ENCODE measurements at places on chromosomes 12 and 14.
A peak's percentile ranks its signal among the peaks of the same experiment; 100 is the strongest.

DNA sequence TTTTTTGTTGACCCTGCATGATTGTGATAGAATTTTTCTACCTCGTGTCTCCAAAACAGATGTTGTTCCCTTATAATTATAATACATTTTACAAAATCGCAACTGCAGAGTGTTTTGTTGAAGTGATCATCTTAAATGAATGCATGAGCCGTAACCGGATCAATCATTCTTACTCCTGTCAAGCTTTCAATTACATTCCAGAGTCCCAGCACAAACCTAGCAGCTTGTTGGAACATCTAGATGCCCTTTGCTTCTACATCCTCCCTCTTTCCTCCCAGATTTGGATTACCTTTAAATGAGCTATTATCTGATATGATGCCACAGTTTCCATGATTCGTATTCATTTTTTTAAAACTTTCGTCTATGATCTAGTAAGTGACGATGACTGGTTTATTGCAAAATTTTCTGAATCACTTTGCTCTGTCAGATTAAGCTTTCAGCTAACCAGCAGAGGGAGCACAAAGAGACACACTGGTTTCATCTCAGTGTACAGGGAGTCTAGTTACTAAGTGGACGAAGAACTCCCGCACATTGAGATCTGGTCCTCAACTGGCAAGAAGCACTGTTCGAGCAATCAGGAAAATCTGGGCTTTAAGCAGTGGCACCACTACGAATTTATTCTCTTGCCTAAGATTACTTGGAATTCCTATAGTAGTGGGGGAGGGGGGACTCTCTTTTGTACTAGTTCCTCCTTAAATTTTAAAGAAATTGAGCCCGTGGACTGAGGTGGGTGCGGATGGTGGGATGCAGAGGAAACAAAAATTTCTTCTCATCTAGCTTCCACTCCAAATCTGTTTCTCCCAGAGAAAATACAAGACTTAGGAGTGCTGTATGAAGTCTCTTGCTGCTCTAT is 40.9 kb downstream of the TSHR start:
- DNase-seq, result no peak

- no peak for DNase-seq
Observed at GRCh38 chr12:18284386-18284785, 23.1 kb downstream of the PIK3C2G start.

DNA sequence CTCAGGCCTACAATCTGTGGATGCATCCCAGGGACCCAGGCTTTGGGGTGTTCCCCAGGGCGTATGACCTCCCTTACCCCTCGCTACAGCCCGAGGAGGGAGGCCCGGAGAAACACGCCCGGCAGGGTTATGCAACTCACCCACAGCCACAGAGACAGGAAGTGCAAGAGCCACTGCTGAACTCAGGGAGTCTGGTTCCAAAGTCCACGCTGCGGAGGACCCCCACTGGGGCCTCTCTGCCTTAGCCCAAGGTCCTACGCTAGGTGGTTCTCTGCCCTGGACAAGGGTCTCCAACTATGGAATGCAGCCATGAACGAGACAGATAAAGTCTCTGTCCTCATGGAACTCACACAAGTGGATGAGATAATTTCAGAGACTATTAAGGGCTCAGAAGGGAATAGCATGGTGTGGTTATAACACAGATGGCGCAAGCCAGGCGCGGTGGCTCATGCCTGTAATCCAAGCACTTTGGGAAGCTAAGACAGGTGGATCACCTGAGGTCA is 11.3 kb downstream of the SCARB1 start:
- DNase-seq, result no peak

DNA sequence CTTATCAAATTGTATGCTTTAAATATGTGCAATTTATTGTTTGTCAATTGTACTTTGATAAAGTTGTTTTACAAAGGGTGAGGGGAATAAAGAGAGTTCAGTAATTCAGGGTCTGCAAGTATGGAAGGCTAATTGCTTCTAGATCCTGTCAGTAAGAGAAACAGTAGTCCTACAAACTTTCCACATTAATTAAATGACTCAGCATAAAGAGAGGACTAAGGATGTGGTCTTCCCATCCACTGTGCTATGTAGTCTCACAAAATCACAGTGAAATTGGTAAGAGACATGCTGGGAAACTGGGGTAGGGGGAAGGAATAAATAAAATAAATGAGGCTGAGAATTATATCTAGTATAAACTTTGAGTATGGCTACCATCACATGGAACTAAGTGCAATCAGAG is 130.2 kb upstream of the PKP2 start:
- no peak for DNase-seq

- no peak for DNase-seq
Observed at GRCh38 chr12:9792961-9793617, 32.4 kb upstream of the CD69 start.

DNA sequence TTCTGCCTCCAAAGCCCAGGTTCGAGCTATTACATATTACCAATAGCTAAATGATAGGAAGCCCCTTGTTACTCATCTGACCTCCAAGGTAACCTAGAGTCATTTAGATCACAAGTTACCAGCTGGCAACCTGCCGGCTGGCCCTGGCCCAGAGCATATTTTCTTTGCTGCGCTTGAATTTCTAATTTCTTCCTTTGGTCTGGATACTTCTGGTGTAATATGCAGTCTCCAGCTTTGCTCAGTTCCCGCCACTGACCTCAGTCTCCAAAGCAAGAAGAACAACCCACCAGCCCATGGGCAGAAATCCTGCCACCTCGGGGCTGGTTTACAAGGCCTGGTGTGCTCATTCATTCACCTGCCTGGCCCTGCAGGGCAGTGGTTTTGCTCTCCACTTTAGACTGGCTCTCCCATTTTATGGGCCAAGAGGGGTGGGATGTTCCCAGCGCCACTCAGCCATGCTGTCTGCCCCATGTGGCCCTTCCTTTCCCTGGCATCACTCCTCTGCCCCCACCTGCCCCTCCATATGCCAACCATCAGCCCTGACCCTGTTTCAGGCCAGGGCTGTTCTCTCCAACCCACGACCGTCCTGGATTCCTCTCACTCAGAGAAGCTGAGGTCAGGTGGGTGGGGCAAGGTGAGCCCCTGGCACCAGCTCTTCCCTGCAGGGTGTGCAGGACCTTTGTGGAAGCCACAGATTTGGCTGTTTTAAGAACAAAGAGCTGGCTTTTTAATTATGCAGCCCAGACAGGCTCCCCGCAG is 76.0 kb downstream of the PRIMA1 start:
- no peak for DNase-seq

GRCh38 chr12:122980183-122981035 is at the start of gene ARL6IP4:
Gene ARL6IP4, plus strand, starts transcription at chr12:122980681. Its CDS starts 459 bp downstream, at chr12:122981140.
- peak; percentile 70 for DNase-seq

DNA sequence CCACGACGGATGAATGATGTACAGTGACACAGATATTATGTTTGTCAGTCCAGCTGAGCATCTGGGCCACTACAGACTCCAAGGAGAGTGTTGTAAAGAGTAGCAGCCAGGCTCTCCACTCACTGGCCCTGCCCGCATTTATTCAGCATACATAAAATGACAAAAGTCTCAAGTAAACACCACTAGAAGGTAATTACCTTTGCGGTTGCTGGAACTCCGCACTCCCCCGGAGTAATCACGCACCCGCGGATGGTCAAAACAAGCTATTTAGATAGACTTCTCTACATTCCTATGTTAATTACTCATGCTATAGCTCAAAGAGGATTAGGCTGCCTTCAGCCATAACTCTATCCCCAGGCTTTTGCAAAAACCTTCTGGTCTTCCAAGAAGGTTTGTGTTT is 18.8 kb upstream of the STRAP start:
- DNase-seq, result no peak

DNA sequence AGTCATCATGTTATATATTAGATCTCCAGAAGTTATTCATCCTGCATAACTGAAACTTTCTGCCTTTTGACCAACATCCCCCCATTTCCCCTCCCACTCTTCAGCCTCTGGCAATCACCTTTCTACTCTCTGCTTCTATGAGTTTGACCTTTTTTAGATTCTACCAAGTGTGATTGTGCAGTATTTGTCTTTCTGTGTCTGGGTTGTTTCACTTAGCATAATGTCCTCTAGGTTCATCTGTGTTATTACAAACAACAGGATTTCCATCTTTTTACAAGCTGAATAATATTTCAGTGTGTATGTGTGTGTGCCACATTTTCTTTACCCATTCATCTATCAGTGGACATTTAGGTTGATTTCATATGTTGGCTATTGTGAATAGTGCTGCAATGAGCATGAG is 11.2 kb upstream of the WSCD2 start:
- no peak for DNase-seq

DNA sequence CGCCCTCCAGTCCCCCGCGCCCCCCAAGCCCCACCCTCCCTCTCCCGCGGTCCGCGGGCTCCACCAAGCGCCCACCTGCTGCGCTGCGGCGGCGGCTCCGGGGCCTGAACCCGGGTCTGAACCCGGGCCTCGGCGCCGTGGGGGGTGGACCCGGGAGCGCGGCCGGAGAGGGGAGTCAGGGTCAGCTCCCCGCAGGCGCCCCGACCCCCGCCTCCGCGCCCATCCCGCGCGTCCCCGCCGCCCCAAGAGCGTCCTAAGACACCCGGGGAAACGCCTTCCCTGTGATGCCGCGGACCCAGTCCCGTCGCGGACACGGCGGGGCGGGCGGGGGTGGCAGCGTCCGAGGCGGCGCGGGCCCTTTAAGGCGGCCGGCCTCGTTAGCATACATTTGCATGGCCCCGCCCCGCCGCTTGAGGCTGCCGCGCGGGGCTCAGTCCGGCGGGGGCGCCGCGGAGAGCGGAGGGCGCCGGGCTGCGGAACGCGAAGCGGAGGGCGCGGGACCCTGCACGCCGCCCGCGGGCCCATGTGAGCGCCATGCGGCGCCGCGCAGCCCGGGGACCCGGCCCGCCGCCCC is at the start of gene MMP17:
MMP17 (plus strand) TSS at position 433 of the 574 bp plus-strand sequence; CDS start at position 535, 102 bp downstream.
- peak; percentile 50 for DNase-seq

- DNase-seq, result no peak
Observed at GRCh38 chr12:64097366-64098105, 124.6 kb downstream of the KICS2 start.

DNA sequence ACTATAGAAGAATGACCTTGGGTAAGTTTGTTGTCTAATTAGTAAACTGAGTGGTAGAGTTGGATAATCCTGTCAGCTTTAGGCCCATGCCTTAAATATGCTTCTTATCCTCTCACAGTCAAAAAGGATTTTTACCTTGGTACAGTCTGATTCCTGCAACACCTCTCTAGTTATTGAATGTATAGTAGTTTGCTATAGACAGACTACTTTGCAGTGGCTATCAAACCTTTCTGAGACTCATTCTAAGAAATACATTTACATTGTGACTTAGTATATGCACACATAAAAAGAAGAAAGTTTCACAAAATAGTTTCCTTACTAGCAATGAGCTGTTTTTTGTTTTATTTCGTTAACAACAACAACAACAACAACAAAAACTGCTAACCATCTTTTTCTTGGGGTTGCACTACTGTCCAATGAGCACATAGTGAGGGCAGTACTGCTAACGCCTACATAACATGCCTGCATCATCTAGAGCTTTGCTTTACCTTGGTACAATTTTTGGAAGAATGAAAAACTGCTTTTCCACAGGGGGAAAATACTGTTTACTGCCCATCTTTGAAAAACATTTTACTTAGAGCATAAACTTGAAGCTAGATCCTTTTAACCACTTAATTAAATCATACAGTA is 28.5 kb downstream of the WNK1 start:
- DNase-seq, result no peak

DNA sequence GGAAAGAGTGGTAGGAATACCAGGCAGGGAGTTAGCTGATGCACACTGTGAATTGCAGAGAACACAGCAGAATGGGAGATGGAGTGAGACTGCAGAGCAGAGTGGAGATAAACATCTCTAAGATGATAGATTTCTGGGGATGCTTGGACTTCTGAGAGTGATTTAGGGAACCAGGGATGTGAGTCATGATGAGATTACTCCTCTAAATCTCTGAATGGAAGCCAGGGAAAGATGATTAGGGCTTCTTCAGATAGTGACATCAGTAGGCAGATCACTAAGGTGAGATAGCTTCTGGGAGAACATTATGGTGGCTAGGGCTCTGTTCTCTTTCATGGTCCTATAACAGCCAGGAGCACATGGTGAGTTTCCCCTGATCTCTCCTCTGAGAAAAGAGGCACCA is 501.5 kb upstream of the USP15 start:
- DNase-seq, result no peak
